ENCODE measurements at places on chromosomes 12 and 14. TPM values are rescaled to one million over a fixed set of nuclear protein-coding genes. Genes with fewer than 3 reads are reported as not detected.

The FOXN4 gene
- not detected for total RNA-seq

The ENDOU gene
- not detected for total RNA-seq

The SRRM4 gene
- total RNA-seq, result not detected

The ANO4 gene
- 0.13 TPM for total RNA-seq

The EIF2S3B gene
- total RNA-seq, result 1.4 TPM

The CLEC7A gene
- total RNA-seq, result 0.07 TPM

The SPATS2 gene
- total RNA-seq, result 44.5 TPM

The RAB5B gene
- 35.2 TPM for total RNA-seq

The TCTN1 gene
- total RNA-seq, result 8.7 TPM

The AMN gene
- not detected for total RNA-seq

The ZC2HC1C gene
- total RNA-seq, result 0.99 TPM

The ADAM21 gene
- 0.28 TPM for total RNA-seq

The BTBD6 gene
- 53.8 TPM for total RNA-seq

The CISTR gene
- not detected for total RNA-seq

The LIN7A gene
- total RNA-seq, result 0.07 TPM

The TAS2R50 gene
- 1.1 TPM for total RNA-seq

The PRPH gene
- total RNA-seq, result 0.26 TPM

The JPH4 gene
- not detected for total RNA-seq

The SYT1 gene
- 0.59 TPM for total RNA-seq

The PRB2 gene
- not detected for total RNA-seq

The RND1 gene
- 1.4 TPM for total RNA-seq

The TMEM106C gene
- 85.5 TPM for total RNA-seq

The GPATCH2L gene
- 69.1 TPM for total RNA-seq

The DNAJC22 gene
- total RNA-seq, result 0.85 TPM

The PIWIL1 gene
- total RNA-seq, result not detected

The CACNA1C gene
- not detected for total RNA-seq

The ACVRL1 gene
- 664 TPM for total RNA-seq

The KRT1 gene
- not detected for total RNA-seq

Measured in pulmonary artery endothelial cell (primary cell).